ENCODE measurements at places on chromosomes 12 and 14.

GRCh38 chr12:111757361-111758119 is 9.2 kb upstream of the ALDH2 start:
- DNase-seq: no peak

DNA sequence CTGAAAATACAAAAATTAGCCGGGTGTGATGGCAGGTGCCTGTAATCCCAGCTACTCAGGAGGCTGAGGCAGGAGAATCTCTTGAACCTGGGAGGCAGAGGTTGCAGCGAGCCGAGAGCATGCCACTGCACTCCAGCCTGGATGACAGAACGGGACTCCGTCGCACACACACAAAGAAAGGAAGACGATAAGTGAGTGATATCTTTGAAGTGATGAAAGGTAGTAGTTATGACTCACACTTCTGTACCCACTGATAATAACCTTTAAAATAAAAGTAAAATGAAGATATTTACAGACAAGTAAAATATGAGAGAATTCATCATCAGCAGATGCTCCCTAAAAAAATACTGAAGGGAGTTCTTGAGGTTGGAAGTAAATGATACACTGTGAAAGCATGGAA is 171.3 kb upstream of the CRY1 start:
- DNase-seq: no peak

DNA sequence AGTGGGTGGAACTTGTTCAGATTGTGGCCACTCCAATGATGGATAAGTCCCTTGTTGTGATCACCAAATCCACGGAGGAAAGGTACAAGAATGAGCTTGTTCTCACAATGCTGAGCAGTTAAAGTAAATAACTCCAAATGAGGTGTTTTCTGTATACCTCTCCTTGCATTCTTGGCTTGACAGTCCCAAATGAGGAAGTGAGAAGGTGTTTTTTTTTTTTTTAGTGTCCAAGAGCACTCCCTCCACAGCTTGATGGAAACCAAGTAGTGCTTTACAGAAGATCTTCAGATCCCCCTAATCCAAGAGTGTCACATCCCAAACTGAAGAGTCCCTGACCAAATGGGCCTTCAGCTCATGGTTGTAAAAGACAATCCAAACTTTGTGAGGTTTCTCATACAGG is 153.6 kb downstream of the ATP23 start:
- no peak for DNase-seq

- no peak for DNase-seq
Observed at GRCh38 chr12:57315681-57316080, 64.7 kb upstream of the STAC3 start.

GRCh38 chr12:45186762-45187161 is 29.1 kb upstream of the ANO6 start:
- DNase-seq: no peak

DNA sequence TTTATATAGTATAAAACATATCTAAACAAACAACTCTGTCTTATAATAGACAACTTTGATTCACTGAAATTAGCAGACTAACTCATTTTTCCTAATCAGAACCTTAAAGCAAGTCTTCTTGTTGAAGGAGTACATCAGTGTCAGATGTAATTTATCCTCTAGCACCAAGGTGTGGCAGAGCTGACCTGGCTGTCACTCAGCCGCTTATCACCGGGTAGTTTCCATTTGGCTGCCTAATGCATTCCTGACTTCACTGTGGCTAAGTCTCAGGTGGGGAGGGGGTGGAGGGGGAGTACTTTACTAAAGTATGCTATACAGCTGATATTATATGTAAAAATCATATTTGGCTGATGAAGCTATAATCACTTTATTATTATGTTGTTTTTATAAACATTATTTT is 339.9 kb upstream of the RGS6 start:
- DNase-seq: no peak

GRCh38 chr12:56763753-56764657 is 881 bp downstream of the HSD17B6 start:
- no peak for DNase-seq

DNA sequence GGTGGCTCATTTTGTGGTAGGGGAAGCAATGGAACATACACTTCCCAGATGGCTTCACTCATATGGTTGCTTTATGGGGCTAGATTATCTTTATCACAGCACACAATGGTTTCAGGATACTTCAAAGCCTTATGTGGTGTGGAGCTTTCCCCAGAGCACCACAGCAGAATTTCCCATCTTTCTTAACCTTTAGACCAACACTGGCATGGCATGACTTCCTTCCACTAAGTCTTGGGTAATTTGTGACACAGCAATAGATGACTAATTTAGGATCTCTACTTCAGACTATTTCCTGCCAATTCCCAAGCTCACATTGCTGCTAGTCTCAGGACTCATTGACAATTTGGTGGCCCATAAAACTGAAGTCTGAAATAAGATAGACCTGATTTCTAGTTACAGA is 36.9 kb upstream of the DCN start:
- no peak for DNase-seq

- DNase-seq: peak; percentile 93
Observed at GRCh38 chr14:65336191-65336591, 76.3 kb upstream of the FUT8 start.

GRCh38 chr14:72876710-72877063 is 17.2 kb downstream of the DPF3 start:
- no peak for DNase-seq

- DNase-seq: no peak
Observed at GRCh38 chr12:72037006-72037795, 98.6 kb downstream of the TPH2 start.

- no peak for DNase-seq
Observed at GRCh38 chr14:85024931-85025330, 505.0 kb upstream of the FLRT2 start.

GRCh38 chr14:34667007-34667406 is 37.1 kb upstream of the SNX6 start:
- no peak for DNase-seq

- DNase-seq: no peak
Observed at GRCh38 chr12:93825501-93825888, 148.3 kb downstream of the CRADD start.

GRCh38 chr14:77175843-77176242 is 5.8 kb upstream of the TMEM63C start:
- no peak for DNase-seq

- no peak for DNase-seq
Observed at GRCh38 chr14:52619687-52620086, 67.1 kb downstream of the GPR137C start.

DNA sequence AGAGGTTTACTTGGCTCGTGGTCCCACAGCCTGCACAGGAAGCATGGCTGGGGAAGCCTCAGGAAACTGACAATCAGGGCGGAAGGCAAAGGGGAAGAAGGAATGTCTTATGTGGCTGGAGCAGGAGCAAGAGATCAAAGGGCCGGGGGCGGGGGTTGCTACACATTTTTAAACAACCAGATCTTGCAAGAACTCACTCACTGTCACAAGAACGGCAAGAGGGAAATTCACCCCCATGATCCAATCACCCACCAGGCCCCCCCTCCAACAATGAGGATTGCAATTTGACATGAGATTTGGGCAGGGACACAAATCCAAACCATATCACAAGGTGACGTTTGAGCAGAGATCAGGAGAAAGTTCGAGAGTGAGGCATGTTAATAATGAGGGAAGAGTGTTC is 163.7 kb upstream of the RPH3A start:
- DNase-seq: no peak

Data from activated CD4-positive, alpha-beta T cell treated with anti-CD3 and anti-CD28 coated beads, Interleukin-2, Interleukin-4, amounts not matched to agents 100 ng/mL and 50 ng/mL, durations not matched to agents 16 hours and 8 hours (primary cell).